Fibroblast of skin of back (primary cell): ENCODE measurements at places on chromosomes 3 and 15.

- DNase-seq, result no peak
Measured at GRCh38 chr3:50539356-50540286, 27.9 kb downstream of the C3orf18 start.

DNA sequence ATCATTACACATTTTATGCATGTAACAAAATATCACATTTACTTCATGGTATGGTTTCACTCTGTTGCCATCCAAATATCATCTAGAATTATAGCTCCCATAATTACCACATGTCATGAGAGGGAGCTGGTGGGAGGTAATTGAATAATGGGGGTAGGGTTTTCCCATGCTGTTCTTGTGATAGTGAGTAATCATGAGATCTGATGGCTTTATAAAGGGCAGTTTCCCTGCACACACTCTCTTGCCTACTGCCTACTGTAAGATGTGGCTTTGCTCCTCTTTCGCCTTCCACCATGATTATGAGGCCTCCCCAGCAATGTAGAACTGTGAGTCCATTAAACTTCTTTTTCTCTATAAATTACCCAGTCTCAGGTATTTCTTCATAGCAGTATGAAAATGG, 123.4 kb downstream of the SATB1 start:
- DNase-seq, result no peak

DNA sequence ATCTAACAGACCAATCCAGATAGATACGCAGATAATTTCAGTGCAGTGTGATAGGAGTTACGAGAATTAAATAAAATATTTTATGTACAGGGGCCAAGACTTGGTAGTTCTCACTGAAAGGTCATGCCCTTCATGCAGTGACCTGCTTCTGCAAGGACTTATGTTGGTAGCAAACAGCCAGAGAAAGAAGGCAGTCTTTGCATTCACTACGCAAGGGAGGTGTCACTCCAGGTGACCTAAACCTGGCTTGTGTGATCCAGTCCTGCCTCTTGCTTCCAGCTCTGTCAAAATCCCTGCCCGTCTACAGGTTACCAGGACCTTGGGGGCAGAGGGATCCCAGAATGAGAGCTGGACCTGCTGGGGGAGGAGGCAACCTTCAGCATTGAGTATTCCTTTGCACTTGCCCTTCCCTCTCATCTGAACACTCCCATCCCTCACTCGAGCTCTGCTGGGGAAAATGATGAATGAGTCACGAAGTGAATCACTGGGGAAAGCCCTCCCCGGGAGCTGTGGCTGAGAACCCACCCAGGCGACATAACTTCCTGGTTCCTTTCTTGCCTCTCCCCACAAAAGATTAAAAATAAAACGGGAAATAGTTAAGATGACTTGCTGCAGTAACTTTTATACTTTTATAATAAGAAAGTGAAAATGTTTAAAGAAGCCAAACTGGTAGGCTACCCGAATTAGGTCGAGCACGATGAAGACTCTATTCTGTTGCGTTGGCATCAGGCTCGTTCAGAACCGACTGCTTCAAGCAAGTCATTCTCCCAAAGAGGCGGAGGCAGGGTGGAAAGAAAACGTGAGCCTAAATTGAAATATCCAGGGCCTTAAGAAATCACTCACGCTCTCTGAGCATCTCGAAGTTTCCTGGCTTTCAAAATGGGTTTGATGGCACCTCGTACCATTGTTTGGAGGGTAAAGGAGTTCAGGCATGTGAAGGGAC, 216.1 kb downstream of the SLCO3A1 start:
- peak; percentile 91 for DNase-seq

DNA sequence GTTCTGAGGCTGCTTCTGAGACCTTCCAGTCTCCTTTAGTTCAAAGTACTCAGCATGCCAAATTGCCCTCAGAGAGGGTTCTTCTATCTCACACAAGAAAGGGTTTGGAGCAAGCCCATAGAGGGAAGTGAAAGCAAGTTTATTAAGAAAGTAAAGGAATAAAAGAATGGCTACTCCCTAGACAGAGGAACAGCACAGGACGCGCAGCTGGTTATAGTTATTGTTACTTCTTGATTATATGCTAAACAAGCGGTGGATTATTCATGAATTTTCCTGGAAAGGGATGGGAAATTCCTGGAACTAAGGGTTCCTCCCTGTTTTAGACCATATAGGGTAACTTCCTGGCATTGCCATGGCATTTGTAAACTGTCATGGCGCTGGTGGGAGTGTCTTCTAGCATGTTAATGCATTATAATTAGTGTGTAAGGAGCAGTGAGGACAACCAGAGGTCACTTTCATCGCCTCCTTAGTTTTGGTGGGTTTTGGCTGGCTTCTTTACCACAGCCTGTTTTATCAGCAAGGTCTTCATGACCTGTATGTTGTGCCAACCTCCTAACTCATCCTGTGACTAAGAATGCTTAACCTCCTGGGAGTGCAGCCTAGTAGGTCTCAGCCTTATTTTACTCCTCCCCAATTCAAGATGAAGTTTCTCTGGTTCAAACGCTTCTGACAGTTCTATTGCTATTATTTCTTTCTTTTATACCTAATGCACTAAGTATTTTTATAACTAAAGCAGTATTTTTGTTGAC, 26.3 kb downstream of the SCN11A start:
- DNase-seq, result no peak

- DNase-seq, result peak; percentile 30
Measured at GRCh38 chr3:175146258-175146657, 287.1 kb downstream of the NAALADL2 start.

- peak; percentile 37 for DNase-seq
Measured at GRCh38 chr3:87173071-87173470, 54.0 kb upstream of the CHMP2B start.

- DNase-seq, result no peak
Measured at GRCh38 chr3:51445544-51446280, 54.1 kb downstream of the DCAF1 start.

DNA sequence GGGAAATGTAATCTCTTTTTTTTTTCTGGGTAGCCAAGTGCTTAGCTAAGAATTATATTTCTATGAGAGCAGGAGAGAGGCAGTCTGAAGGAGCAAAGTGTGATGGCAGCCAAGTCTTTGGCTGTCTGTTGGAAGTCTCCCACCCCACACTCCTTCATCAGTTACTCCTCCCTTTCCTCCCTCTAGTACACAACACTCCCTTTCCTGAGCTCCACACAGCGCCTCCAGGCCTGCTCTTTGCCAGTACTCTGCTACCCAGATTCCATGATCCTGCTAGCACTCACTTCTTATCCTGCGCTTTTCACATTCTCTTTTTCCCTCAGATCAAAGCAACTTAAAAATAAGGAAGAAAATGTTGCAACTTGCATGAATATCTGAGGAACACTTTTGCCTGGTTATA, 37.4 kb upstream of the SNRK start:
- DNase-seq, result no peak

DNA sequence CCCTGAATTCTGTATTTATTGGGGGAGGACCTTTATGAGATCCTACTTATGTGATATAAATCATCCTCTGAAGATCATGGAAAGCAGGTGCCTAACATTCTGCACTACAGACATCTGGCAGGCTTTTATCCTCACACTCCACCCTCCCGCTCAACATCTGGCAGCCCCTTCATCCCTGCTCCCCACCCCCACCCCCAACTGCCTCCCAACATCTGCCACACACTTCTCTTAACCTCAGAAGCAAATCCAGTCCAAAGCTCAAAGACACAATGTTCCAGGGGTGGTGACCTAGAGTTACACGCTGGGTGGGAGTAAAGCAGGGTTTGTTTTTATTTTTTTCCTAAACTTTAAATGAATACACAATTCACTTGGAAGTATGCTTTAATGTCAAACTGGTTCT, 184.5 kb upstream of the ATP11B start:
- no peak for DNase-seq

DNA sequence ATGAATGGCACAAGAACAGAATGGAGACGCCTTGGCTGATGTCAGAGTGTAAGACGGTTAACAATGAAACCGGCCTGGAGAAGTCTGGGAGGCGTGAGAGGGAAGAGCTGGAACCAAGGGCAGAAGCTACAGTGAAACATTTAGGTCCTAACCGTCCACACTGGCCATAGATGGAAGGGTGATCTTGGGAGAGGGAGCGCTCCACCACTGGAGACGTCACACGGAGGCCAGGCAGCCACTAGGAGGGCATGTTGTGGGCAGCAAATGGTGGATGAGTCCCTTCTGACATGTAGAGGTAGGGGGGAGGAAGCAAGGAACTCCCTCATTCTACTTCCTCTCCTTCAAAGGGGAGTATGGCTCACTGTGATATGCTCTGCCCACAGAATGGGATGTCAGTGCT, 23.8 kb downstream of the FEM1B start:
- no peak for DNase-seq

DNA sequence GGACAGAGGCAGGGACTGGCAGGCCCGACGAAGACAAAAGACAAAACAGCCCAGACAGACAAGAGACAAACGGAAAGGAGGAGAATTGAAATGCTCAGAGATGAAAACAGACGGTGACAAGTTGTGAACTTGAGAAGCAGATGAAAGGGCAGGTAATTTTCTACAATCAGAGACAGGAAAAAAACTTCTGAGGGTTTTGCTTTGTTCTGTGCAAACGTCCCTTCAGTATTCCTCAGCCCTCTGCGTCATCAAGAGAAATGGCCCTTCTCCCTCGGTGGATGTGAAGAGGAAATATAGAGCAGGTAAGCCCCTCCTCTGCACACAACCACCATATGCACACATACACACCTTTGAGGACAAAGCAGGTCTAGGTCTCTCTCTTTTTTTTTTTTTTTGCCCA, 206.6 kb downstream of the UACA start:
- DNase-seq, result no peak

DNA sequence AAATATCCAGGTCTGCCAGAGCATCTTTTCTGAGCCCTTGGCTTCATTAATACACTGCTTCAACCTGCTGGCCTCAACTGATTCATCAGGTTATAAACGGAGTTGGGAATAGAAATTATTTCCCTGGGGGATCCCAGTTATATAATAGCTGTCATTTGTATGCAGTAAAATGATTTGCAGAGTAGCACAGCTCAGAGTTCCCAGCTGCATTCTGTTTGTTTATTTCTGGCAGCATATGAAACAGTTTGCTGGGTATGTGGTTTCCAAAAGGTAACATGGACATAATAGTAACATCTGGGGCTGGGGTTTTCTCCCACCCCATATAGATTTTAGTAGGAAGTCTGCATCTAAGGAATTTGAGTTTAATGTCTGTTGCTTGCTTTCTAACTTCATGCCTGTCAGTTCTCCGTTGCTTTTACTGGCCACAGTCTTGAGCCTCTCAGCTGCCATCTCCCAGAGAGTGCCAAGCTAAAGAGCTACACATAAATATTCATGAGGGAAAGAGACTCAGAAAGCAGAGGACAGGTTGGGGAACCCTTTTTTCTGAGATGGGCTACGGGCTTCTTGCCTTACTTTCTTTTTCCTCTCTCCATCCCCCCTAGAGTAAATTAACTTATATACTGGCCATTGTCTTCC, 124.6 kb downstream of the TMEM108 start:
- DNase-seq, result no peak

DNA sequence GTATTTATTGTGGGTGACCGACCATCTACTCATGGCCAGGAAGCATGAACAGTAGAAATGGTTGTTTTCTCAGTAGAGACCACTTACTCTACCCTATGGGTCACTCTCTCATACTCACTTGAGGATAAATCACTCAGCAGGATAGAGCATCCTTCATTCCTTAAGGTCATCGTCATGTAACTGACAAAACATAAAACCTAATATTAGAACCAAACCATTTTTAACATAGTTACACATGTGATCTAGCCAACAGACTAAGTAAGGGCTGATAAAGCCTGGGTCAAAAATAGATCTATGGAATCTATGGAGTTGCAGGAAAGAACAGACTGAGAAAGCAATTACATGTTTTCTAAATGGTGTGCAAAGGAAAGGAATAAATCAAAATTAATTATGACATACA, 769.1 kb downstream of the NTRK3 start:
- no peak for DNase-seq

DNA sequence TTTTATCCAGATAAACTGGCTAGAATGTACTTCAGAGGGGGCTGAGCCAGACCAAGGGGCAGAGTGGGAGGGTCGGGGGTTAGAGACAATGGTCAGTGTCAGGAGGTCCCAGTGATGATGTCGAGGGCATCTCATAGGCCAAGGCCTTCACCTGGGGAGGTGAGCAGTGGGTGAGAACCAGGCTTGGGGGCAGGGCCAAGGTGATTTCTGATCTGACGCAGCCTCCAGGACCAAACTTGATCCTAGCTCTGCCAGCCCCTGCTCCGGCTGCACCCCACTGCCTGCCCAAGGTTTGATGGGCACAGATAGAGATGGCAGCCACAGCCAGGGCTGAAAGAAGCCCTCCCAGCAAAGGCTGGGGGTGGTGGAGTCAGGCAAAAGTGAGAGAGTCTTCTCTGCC, 14.9 kb downstream of the XYLB start:
- DNase-seq, result no peak

DNA sequence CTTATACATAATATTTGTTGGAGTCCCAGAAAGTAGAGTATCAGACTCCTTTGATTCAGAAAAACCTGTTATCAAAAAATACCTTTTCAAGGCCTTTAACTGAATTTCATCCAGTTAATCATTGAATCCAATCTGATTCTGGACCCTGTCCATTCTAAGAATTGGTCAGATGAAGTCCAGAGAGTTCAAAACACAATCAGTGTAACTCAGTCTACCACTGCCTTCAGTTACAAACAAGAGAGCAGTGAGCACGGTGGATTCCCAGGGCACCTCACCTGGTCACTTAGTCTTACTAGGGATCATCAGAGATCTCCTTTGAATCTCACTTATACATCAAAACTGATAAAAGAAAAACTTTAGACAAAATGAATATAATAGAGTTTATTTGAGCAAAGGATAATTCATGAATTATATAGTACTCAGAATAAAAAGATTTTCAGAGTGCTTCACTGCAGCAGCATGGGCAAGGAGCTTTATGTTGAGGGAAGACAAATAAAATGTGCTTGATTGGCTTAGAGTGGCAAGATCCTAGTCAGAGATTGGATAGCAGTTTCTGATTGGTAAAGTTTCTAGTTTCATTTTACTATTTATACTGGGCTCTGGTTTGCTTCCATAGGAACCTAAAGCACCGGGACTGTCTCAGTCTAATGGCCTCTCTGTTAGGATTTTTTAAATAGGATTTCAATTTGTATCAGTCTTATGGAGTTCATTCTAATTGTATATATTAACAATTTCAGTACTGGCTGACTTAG, 474.9 kb upstream of the GOLIM4 start:
- DNase-seq, result no peak

DNA sequence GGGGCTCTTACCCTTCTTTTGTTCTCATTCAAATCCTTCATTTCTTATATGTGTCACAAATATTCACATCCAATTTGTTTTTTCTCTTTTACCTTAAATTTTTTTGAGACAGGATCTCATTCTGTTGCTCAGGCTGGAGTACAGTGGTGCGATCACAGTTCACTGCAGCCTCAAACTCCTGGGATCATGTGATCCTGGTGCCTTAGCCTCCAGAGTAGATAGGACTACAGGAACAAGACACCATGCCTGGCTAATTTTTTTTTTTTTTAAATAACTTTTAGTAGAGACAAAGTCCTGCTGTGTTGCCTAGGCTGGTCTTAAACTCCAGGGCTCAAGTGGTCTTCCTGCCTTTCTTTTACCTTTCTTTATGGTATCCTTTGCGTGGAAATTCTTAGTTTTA, 66.5 kb downstream of the POLR2M start:
- no peak for DNase-seq

DNA sequence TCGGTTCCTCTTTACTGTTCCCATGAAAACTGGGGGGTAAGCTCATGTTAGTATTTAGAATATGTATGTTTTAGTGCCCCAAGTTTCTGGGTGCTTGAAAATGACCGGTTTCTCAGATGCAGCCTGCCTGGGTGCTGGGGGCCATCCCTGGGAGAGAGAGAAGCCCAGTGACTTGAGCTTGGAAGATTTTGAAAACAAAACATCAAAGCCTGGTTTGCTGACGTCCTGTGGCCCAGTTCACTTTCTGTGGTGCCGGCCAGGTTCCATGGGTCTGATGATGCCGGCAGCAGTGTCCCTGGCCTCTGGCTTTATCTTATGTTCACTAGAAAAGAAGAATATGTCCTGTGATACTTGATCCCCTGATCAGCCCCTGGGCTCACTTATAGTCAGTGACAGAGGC, 17.1 kb downstream of the APBA2 start:
- DNase-seq, result no peak
